Activated T-helper 1 cell treated with anti-CD3 and anti-CD28 coated beads, Interleukin-12 subunit alpha, Interleukin-12 subunit beta, Interleukin-2, Interleukin-4 antibody, amounts not matched to agents 30 ng/mL and 10 ng/mL and 1 ng/mL, durations not matched to agents 14 hours and 24 hours and 36 hours (primary cell): ENCODE measurements at places on chromosomes 3 and 15. TPM values are rescaled to one million over a fixed set of nuclear protein-coding genes. Genes with fewer than 3 reads are reported as not detected.

DNA sequence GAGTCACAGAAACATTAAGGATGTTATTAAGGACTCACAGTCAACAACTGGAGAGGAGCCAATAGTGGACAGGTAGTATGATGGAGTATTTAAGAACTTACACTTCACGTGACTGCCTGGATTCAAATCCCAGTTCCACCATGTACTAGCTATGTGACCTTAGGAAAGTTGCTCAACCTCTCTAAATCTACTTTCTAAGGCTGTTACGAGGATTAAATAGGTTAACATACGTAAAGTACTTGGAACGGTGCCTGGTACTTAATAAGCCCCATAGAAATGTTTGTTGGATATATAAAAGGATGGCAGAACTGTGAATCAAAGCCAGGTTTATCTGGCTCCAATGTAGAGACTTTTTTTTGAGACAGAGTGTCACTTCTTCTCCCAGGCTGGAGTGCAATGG is 24.4 kb downstream of the THRB start:
- no peaks in the 10 kb centered on the region for H3K4me1 ChIP-seq
- no peak overlapping the region for H3K27ac ChIP-seq
- H3K27me3 ChIP-seq = no peaks in the 10 kb centered on the region
- DNase-seq = no peak
- no peaks in the 10 kb centered on the region for H3K36me3 ChIP-seq
- no peak overlapping the region for H3K4me3 ChIP-seq

Gene C3orf49
- total RNA-seq = not detected in 2 replicates

GRCh38 chr3:139416275-139416674 is 26.8 kb upstream of the COPB2 start:
- no peak overlapping the region for H3K27ac ChIP-seq
- no peaks in the 10 kb centered on the region for H3K36me3 ChIP-seq
- DNase-seq = no peak
- H3K27me3 ChIP-seq = peaks cover 7% of the 10 kb centered on the region

- H3K27me3 ChIP-seq = no peaks in the 10 kb centered on the region
- H3K4me1 ChIP-seq = no peaks in the 10 kb centered on the region
- H3K27ac ChIP-seq = no peak overlapping the region
Measured at GRCh38 chr3:162777118-162777517, 1280.5 kb downstream of the OTOL1 start.

Gene LMAN1L
- 0.75 and 0.93 TPM in 2 replicates for total RNA-seq

Gene IL17RC
- 0.64 and 0.83 TPM in 2 replicates for total RNA-seq

Gene GLCE
- total RNA-seq = 2.8 and 2.9 TPM in 2 replicates

DNA sequence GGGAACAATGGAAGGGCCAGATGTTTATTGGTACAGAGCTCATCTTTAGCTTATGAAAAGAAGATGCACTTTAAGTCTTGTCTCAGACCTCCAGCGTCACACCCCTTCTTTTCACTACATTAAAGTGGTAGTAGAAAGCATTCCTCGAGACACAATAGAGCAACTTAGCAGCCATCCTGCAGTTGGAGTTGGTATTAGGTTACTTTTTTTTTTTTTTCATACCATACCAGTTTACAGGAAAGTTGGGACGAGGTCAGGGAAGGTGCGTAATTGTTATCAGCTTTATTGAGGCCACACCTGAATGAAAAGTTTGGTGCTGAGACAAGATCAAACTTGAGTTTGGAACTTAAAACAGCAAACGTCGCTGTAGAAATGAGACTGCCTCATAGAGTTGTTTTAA is 203.8 kb downstream of the SOX2 start:
- H3K27ac ChIP-seq = no peak overlapping the region
- H3K27me3 ChIP-seq = no peaks in the 10 kb centered on the region
- H3K4me3 ChIP-seq = no peak overlapping the region
- no peaks in the 10 kb centered on the region for H3K36me3 ChIP-seq
- H3K4me1 ChIP-seq = no peaks in the 10 kb centered on the region

- H3K36me3 ChIP-seq = no peaks in the 10 kb centered on the region
- H3K27ac ChIP-seq = no peak overlapping the region
- no peaks in the 10 kb centered on the region for H3K4me1 ChIP-seq
- peaks cover 3% of the 10 kb centered on the region for H3K27me3 ChIP-seq
Measured at GRCh38 chr3:186307594-186308221, 54.3 kb downstream of the DGKG start.

Gene GP5
- 0.27 and 0.31 TPM in 2 replicates for total RNA-seq

Gene DNAH12
- total RNA-seq = 0.17 TPM in 1 of 2 replicates, not detected in the other
